ENCODE measurements at places on chromosomes 5 and 9.
A peak's percentile ranks its signal among the peaks of the same experiment; 100 is the strongest.

GRCh38 chr5:79396265-79396664 lies 117.7 kb downstream of the HOMER1 start:
- no peak for DNase-seq

DNA sequence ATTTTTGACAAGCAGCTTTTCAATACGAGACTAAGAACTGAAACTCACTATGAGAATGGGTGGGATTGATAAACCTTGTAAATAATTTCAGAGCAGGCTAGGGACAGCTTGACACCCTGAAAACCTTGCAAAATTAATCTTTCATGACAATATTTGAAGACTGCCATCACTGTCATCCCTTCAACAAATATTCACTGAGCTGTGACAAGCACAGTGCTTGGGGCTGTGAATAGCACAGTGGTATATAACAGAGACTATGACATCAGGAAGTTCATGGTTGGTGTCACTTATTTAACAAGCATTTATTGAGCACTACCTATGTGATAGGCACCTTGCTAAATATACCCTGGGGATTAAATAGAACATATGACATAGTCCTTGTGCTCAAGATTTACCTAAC lies 741.0 kb upstream of the RIOK2 start:
- peak; percentile 53 for DNase-seq

- no peak for DNase-seq
These were observed 391.7 kb downstream of the ACTL7B start for GRCh38 chr9:108463932-108464606.

GRCh38 chr5:121725450-121725849 lies 126.2 kb upstream of the FTMT start:
- no peak for DNase-seq

GRCh38 chr5:134275822-134276221 lies 49.9 kb upstream of the PPP2CA start:
- DNase-seq = peak; percentile 68

GRCh38 chr9:129323376-129323998 lies 145.4 kb upstream of the IER5L start:
- no peak for DNase-seq

DNA sequence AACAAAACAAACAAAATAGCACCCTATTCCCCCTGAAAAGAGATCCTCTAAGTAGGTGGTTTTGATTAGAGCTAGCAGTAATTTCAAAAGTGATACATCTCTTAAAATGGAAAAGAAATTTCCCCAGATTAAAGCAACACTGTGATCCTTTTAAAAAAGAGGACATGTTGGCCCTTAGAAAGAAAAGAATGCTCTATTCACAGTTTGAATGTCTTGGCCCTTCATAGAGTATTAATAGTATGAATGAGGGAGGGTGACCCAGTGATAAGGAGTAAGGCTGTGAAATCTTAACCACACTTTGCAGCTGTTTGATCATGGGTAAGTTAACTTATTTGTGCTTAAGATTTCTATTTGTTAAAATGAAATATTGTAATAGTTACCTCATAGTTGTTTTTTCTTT lies 467.7 kb upstream of the MEF2C start:
- no peak for DNase-seq

GRCh38 chr5:143352691-143353090 lies 50.8 kb downstream of the NR3C1 start:
- DNase-seq = no peak

- peak; percentile 94 for DNase-seq
These were observed 31.6 kb downstream of the EXD3 start for GRCh38 chr9:137391411-137391754.

DNA sequence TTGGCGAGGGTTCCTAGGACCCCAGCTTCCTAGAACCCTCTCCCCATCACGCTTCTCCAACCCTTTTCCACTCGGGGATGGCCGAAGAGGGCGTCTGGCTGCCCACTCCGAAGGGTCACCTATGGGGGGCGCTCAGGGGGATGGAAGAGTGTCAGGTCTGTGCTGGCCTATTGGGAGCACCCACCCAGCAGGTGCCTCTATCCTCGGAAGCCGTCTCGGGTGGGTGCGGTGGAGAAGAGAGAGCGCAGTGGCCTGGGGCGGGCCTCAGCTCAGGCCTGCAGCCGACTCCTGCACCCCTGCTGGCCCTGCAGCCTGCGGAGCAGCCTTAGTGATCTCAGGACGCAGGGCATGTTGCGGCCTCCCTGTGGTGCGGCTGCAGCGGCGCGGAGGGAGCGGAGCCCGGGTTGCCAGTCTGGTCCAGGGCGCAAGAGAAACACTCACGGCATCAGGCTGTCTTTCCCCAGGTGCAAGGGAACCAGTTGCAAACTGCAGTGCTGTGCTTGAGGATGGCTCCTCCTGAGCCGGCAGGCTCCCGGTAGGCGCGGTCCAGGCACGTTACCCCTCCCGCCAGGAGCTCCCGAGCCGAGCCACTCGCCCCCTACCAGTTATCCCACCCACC lies 1.5 kb upstream of the IRX2 start:
- no peak for DNase-seq

- peak; percentile 1 for DNase-seq
These were observed 138.2 kb downstream of the PIP5K1B start for GRCh38 chr9:68843239-68843638.

GRCh38 chr5:138963763-138964371 lies 88.7 kb upstream of the LRRTM2 start:
- no peak for DNase-seq

DNA sequence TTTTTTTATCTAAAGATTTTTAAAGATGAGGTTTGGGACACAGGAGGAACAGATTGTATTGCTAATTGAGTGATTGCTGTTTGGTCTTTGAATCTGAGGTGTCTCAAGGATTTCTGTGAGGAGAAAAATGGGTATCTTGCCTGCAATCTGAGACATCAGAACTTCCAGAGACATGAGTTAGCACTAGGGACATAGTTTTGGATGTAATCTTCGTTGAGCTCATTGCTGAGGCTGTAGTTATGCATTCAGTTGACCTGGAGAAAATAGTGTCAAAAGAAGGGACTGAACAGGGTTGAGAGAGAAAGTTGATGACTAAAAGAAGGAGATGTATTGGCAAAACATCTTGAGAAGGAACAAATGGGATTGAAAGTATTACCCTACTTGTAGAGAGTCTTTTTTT lies 24.6 kb downstream of the C9orf85 start:
- DNase-seq = no peak

GRCh38 chr5:129629575-129629974 lies 118.3 kb upstream of the MINAR2 start:
- no peak for DNase-seq

GRCh38 chr5:151896031-151896691 lies 28.5 kb downstream of the GLRA1 start:
- no peak for DNase-seq

DNA sequence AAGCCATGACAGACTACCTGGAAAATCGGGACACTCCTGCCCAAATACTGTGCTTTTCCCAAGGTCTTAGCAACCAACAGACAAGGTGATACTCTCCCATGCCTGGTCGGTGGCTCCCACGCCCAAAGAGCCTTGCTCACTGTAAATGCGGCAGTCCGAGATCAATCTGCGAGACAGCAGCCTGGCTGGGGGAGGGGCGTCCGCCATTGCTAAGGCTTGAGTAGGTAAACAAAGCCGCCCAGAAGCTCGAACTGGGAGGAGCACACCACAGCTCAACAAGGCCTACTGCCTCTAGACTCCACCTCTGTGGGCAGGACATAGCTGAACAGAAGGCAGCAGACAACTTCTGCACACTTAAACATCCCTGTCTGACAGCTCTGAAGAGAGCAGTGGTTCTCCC lies 272.1 kb upstream of the CCNG1 start:
- DNase-seq = peak; percentile 90

- DNase-seq = no peak
These were observed 92.2 kb downstream of the CDC42SE2 start for GRCh38 chr5:131355971-131356528.

GRCh38 chr5:10507575-10508096 lies 56.2 kb upstream of the ANKRD33B start:
- no peak for DNase-seq

- DNase-seq = no peak
These were observed 68.5 kb downstream of the ANGPTL2 start for GRCh38 chr9:127053960-127054359.

DNA sequence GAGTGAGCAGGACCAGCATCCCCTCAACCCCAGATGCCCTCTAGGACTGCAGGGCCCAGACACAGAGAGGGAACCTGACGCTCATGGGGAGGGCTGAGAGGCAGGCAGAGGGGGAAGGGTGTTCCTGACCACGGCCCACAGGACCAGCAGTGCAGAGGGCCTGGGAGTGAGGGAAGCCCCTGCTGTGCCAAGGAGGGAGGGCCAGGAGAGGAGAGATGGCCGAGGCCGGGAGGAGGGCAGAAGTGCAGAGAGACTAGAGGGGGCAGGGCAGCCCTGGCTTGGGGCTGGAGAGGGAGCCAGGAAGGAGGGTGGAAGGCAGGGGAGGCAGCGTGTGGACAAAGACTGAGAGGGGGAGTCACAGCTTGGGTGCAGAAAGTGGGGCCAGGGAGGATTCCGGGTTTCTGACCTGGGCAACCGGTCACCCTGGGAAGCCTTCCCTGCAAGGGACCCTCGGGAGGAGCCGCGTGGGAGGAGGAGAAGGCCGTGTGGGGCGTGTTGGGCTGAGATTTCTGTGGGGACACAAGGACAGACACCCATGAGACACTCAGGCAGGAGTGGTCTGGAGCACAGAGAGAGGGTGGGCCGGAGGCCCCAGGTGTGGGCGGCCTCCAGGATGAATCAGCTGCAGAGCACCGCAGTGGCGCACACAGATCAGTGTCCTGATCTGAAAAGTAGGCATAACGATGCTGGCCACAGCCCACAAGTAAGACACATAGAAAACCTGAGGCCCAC lies 117.5 kb downstream of the ADAMTS2 start:
- DNase-seq = no peak

GRCh38 chr5:173997331-173997730 lies 8.4 kb downstream of the C5orf47 start:
- DNase-seq = peak; percentile 22

DNA sequence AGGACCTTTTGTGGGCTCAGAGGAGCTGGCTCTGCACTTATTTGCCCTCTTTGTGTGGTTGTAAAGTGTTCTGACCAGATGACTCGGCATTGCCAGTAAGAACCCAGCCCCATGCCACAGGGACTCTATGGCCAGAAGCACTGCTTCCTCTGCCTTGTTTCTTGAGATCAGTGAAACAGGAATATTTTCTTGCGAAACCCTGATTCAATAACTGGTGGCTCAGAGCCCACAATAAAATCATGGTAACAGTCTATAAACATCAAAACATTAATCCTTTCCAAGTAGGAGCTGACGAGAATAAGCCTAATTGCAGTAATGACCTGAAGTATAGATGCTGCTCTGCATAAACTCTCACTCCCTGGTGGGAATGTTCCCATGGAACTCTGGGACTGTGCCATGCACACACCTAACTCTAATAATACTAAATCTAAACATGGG lies 344.3 kb downstream of the ZNF608 start:
- no peak for DNase-seq

- DNase-seq = no peak
These were observed 57.0 kb upstream of the NEURL1B start for GRCh38 chr5:172583931-172584511.

DNA sequence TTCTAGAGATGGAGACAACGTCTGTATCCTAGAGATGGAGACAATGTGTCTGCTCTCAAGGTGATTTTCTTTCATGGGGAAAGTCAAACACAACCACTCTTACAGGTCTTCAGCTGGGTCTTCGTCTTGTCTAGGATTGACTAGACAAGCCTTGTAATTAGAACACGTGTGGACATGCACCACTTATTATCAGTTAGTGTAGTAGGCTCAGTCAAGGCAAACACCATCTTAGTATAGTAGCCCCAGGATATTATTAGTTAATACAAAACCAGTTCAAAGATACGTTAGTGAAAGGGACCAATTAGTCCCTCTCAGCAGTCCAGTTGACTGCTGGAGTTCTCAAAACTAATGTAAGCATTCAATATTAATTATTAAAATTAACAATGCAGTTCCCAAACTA lies 15.1 kb upstream of the CCL28 start:
- DNase-seq = no peak

DNA sequence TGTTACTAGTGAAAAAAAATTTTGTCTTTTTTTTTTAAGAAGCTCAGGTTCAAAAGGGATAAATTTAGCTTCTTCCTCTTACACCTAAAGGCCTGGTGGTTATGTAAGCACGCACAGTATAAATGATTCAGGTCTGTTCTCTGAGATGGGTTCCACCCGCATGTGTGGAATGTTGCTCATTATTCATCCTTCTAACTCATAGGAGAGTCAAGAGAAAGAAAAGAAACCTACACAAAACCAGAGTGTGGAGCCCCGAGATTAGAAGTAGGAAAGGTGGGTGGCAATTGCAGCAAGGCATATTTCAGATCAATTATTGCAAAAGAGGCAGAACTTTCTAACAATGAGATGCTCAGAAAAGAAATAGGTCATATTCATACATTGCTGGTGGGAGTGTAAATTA lies 13.5 kb downstream of the PLAC8L1 start:
- DNase-seq = no peak

GRCh38 chr5:133785182-133785581 lies 172.8 kb upstream of the FSTL4 start:
- DNase-seq = peak; percentile 48

- DNase-seq = no peak
These were observed 3.9 kb upstream of the C5orf58 start for GRCh38 chr5:170228762-170229435.

GRCh38 chr9:124465736-124466135 lies 15.5 kb downstream of the ADGRD2 start:
- DNase-seq = no peak

- DNase-seq = peak; percentile 8
These were observed 80.1 kb downstream of the COL15A1 start for GRCh38 chr9:99023831-99024230.

DNA sequence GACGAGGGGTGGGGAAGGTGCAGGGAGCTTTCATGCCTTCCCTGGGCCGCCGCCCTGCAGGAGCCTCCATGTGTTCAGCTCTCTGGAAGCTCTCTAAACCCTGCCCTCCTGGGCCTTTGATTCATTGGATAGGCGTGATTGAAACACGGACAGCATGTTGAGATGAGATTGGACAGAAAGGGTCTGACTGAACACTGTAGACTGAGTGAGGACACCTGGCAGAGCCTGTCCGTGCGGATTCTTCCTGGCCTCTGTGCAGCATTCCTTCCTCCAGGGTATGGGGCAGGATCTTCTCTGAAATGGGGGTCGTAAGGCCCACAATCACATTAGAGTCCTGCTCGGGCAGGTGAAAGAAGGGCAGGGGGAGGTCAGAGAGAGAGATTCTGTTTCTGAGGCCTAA lies 12.8 kb downstream of the RPL12 start:
- no peak for DNase-seq

DNA sequence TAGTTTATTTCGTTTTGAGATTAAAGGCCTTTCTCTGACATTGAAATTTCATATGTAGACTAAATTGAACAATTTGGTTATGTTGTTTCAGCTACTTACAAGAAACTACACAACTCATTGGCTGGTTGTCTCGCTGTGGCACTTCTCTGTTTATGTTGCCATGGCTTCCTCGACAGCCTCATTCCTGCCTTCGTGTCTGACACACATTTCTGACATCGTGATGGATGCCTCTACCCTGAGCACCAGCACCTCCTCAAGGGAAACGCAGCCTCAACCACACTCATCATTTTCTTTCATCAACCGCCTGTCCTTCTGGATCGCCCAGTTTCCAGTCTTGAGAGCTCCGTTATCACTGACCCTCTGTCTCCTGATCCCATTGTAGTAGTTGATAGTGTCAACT lies 562.8 kb downstream of the PDE4D start:
- DNase-seq = no peak

- DNase-seq = no peak
These were observed 478.3 kb upstream of the ADAMTS16 start for GRCh38 chr5:4661836-4662235.

Measured in DMS53 (cell line).